ENCODE measurements at places on chromosomes 5 and 9.

DNA sequence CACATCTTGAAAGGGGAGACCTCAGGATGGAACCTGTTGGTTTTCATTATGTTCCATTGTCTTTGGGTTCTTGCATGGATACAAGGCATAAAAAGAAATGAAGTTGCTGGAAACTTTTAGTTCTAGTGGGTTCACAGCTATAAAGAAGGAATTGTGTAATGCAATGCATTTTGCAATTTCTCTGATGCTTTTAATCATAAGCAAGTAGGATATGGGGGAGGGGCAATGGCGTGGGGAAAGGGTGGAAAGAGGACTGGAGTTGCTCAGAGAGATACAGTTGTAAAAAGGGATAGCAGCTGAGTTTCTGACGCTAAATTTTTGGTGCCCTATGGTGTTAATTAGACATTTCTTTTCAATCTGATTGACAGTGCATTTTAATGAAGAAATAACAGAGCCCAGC lies 88.6 kb upstream of the FANCC start:
- DNase-seq = no peak

- DNase-seq = no peak
These were observed 200.6 kb upstream of the ZNF618 start for GRCh38 chr9:113675475-113675941.

DNA sequence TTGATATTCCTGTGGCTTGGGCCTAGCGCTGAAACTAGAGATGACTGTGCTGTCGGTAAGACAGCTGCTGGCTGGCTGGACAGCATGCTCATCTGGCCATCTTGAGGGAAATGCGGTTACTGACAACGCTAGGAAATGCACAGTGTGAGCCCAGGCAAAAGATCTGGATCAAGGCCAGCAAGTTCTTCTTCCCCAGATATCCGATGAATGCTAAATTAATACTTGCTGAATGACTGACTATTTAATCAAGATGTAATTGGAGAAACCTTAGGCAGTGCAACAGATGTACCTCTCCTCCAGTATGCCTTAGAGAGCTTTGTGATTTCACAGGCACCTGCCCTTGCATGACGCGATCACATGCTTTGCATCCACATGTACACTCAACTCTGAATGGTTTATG lies 659.1 kb downstream of the EFNA5 start:
- no peak for DNase-seq

- peak; percentile 35 for DNase-seq
These were observed 161.6 kb downstream of the COL23A1 start for GRCh38 chr5:178428341-178429155.

DNA sequence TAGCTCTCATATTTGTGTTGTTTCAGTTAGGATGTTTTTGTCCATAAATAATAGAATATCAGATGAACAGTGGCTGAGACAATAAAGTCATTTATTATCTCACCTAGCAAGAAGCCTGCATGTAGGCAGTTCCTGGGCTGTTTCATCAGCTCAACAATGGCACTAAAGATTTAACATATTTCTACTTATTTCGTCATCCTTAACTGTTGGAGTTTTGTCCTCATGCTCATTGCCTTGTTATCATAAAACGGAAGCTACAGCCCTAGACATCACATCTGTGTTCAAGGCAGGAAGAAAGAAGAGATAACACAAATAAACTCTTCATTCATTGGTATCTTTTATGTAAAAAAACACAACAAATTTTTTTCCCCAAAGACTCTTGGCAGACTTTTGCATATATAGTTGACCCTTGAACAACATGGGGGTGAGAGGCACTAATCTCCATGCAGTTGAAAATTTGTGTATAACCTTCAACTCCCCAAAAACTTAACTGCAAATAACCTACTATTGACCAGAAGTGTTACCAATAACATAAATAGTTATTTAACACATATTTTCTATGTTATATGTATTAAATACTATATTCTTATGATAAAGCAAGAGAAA lies 277.2 kb upstream of the ADRA1B start:
- DNase-seq = no peak

DNA sequence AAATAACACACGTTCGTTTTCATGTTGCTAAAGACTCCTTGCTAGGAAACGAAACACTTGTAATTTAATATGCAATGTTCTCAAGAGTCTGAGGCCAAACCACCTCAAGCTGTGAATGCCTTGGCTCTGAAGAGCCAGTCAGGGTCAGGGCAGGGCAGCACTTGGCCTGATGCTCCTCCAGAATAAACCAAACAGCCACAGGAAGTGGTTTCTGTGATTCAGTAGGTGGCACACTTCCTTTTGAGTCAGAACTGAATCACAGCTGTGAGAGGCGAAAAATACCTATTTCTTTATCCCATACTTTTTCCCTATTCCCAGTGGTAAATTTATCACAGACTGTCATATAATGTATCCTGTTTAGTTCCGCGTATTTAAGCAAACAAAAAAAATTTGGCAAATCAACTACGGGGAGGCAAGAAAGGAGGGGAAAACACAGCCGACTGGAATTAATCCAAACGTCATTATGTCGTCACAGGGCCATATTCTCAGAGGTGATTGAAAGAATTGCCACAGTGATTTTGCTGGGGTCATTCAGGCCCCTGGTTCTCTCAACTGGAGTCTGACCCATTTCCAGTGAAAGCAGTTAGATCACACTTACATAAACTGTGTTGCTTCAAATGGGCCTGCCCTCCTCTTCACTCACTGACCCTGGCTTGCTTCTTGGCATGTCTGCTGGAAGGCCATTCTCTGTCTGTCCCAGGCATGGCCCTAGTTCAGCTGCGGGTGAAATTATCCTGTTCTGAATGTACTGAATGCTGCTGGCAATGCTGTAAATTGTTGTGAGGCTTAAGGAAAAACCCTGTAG lies 71.2 kb downstream of the ARRDC3 start:
- no peak for DNase-seq

- DNase-seq = no peak
These were observed at the start of gene BARX1 for GRCh38 chr9:93955111-93955980. Gene BARX1 (minus strand): TSS chr9:93955355. CDS start chr9:93955146, 209 bp downstream.

- DNase-seq = no peak
These were observed 11.4 kb downstream of the PHF2 start for GRCh38 chr9:93587651-93588347.

DNA sequence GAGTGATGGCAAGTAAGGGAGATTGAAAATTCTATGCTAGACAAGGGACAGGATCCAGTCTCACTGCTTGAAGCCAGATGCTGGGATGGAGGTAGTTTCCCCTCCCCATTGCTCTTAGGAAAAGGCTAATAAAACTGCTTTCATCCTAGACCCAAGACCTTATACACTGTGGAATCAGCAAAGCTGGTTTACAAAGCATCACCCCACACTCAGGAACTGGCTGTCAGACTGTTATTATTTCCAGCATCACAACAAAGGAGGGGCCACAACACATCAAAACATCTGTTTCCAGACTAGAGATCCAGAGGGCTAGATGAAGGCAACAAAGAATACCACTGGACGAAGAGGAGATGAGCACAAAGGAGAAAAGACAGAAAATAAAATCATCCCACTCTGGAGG lies 364.6 kb upstream of the PTGER4 start:
- no peak for DNase-seq

DNA sequence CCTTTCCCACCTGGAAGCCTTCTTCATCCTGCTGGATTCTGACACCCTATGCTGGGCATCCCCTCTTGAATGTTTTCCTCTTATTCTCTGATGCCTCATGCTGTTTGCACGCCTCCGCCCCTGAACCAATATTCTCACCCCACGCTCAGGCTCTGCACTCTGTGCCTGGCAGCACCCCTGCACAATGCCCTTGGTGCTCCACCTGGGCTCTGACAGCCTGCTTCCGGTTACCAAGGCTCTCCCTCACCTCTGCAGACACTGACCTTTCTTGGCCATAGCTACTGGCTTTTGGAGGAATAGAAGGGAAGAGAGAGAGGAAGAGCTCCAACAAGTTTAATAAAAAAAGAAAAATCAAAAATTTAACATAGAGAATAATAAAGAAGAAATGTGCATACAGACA lies 108.7 kb upstream of the SHB start:
- no peak for DNase-seq

DNA sequence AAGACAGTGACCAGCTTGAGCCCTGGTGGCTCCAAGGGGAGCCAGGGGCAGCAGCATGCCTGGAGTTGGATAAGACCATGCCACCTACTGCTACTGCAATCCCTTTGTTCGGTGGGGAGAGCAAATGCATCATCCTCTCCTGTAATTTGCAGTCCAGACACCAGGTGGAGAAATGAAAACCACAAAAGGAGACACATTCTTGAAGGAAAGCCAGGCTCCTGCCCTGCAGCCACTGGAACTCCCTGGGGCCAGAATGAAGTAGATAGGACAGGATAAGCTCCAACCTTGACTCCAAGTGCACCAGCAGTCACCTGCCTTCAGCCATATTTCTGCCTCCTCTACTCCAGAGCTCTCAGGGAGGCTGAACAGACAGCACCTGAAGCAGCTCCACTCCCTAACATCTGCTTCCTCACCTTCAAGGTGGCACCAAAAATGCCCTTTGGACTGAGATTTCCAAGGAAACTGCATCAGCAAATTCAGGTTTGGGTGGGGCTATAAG lies 65.1 kb upstream of the IQGAP2 start:
- DNase-seq = no peak

GRCh38 chr5:174222891-174223290 lies 177.4 kb downstream of the NSG2 start:
- DNase-seq = no peak

- DNase-seq = no peak
These were observed 51.9 kb upstream of the PLEKHG4B start for GRCh38 chr5:39979-40583.

GRCh38 chr9:107782381-107782780 lies 292.8 kb upstream of the KLF4 start:
- DNase-seq = no peak

DNA sequence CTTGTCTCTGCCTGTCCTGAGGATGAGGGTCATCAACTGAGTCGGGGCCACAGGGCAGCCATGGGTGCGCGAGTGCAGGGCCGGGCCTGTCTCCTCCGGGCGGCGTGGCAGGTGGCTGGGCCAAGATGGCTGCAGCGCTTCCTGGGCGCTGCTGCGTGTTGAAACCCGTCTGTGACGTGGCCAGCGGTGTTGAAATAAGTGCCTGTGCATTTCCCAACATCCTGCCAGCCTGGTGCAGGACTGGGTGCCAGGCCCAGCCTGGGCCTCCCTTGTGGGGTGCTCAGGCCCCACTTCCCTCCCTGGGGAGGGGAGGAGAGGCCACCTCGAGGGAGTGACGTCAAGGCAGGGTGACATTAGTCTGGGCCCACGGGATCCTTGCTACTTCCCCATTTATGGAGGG lies 45.5 kb downstream of the RXRA start:
- DNase-seq = no peak
